ENCODE measurements at places on chromosomes 7 and 10. TPM values are rescaled to one million over a fixed set of nuclear protein-coding genes. Genes with fewer than 3 reads are reported as not detected.

GRCh38 chr7:101736084-101736483 is 81.3 kb upstream of the CUX1 start:
- DNase-seq: peak; percentile 24

- no peak for DNase-seq
Observed at GRCh38 chr7:17725821-17726220, 214.5 kb downstream of the SNX13 start.

DNA sequence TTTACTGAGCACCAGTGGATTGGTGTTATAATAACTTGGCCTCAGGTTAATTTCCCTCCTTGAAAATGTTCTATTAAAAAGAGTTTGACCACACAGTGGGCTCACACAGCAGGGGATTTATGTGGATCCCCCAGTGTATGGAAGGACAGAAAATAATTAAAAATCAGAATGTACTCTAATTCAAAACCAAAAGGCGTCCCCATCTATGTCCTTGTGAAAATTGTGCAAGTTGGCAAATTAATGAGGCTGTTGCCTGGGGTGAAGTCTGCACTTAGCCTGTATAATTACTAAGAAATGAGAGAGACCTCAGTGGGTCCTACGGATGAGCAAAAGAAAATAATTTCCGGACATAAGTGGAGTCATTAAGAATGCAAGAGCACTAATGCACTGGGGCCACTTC is 31.1 kb downstream of the PIK3CG start:
- DNase-seq: no peak

GRCh38 chr7:31091924-31092434 is 39.9 kb downstream of the ADCYAP1R1 start:
- no peak for DNase-seq

DNA sequence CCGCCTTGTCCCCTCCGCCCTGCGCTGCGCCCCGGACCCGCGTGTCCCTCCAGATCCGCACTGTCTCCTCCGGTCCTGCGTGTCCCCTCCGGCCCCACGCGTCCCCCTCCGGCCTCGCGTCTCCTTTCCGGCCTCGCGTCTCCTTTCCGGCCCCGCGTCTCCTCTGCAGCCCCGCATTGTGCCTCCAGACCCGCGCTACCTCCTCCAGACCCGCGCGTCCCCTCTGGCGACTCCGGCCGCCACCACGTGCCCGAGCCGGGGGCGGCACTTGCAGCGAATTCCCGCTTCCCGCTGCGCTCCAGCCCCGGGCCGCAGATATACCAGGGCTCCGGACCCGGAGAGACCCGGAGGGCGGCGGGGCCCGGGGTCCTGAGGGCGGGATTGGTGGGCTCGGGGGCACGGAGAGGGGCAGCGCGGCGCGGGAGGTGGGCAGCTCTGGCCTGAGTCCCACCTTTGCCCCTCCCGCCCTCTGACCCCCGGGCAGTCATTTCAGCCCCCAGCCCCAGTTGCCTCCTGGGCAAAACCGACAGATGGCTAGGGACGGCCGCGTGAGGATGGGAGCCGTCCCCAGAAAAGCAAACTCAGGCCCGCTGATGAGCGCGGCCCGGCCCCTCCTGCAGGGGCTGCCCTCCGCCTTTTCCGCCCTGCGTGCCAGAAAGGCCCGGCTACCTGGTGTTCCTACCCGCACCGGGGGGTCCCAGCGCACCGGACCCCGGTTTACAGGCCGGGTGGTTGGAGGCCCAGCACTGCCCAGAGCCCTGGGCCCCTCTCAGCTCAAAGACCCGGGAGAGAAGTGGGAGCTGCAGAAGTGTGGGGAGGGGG is 56.5 kb downstream of the RBM17 start:
- DNase-seq: no peak

GRCh38 chr10:88161756-88162155 is 298.3 kb downstream of the PTEN start:
- DNase-seq: no peak

DNA sequence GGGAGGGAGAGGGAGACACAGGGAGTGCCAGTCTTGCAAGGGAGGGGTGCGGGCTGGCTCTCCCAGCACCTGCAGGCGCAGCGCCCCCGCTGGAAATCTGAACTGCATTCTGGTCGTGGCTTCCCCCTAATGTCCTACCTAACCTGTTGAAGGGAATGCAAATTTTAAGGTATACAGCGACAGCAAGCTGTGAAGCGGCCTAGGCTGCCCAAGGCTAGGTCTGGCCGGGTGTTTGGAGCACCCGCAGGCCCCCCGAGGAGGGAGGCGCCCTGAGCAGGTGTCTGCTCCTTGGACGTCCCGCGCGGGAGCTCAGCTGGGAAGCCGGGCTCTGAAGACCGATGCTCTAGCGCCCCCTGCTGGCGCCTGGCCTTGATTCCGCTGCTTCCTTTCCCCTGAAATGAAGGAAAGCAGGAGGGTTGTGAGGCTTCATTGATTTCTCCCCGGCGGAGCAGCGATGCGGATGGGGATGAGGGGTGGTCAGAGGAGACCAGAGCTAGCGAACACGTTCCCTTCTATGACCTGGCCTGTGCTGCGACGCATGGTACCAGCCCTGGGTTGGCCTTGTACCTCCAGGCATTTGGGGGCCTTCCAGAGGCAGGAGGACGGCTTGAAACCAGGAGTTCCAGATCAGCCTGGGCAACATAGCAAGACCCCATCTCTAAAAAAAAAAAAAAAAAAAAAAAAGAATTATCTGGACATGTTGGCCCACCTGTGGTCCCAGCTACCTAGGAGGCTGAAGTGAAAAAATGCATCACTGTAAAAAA is 601.3 kb downstream of the GALNT17 start:
- DNase-seq: peak; percentile 45

DNA sequence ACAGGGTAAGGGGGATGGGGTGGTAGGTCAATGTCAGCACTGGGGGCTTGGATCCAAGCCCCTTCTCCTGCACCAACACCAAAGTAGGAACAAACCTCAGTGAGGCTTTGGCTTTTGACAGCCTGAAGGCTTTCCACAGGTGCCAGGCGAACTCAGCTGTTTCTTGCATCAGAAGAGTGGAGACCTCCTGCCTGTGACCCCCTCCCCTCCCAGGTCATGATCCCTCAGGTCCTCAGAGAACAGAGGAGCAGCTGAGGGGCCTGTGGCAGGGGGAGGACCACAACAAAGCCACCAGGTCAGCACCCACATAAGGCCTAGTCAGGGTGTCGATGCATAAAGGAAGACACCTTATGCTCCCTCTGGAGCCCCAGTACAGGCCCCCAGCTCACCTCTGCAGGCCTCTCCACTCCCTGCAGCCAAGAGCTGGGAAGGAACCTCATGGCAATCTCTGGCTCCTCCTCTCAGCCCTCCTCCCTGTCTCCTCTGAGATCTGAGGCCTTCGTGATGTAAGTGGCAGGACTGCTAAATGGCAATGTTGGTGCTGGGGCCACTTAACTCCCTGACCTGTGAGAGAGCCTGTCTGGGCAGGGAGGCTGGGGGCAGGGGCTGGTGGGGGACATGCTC is 19.1 kb upstream of the PRRT4 start:
- DNase-seq: no peak

DNA sequence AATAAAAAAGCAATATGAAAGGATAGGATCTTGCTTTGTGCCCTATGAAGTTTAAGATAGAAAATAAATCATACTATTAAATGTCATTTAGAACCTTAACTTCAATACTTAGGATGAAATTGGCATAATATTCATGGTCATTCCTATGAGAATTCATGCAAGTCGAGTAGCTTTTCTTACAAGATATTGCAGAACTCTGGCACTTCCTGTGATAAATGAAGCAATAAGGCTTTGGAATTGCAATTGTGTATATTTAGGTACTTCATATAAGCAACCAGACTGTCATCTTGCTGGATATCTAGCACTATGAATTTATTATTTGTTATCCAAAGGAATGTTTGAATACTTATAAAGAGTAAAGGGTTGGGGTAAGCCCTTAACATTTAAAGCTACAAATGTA is 116.5 kb downstream of the ZNF438 start:
- no peak for DNase-seq

- DNase-seq: no peak
Observed at GRCh38 chr10:106242301-106242700, 922.2 kb downstream of the SORCS1 start.

Gene SPDYE16
- total RNA-seq: not detected

Gene ARHGEF35
- total RNA-seq: 1.4 TPM

Gene SPDYE3
- not detected for total RNA-seq

Gene GCK
- 2.4 TPM for total RNA-seq

Gene PPP1R9A
- total RNA-seq: under 0.01 TPM

Gene IKZF1
- not detected for total RNA-seq

Gene PTPRN2
- 9.0 TPM for total RNA-seq

Gene WNT2
- not detected for total RNA-seq

Gene RADIL
- total RNA-seq: not detected

All from RPMI7951 (cell line).